ENCODE measurements at places on chromosomes 4 and X.

GRCh38 chrX:43314525-43314924, 341.6 kb upstream of the MAOA start:
- no peak for DNase-seq

- DNase-seq = no peak
Measured at GRCh38 chrX:115486510-115486909, 74.5 kb upstream of the PLS3 start.

GRCh38 chr4:98903963-98904362, 25.0 kb downstream of the EIF4E start:
- DNase-seq = no peak

GRCh38 chr4:142354794-142355420, 491.2 kb downstream of the INPP4B start:
- no peak for DNase-seq

DNA sequence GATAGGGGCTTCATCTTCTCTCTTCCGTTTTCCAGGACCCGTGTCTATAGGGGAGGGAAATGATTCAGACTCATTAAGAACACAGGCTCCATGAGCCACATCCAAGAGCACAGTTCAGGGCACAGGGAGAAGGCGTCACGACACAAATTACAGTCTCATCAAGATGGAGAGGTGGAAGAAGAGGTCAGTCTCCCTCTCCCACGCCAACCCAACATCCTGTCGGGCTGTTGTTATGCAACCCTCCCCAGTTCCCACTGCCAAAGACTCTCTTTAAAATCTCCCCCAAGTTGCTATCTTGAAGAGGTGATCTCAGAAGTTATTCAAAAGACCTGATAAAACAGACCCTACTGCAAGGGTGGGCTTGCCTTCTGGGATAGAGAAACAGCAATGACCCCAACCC, 12.6 kb downstream of the ZMYM3 start:
- DNase-seq = no peak

- no peak for DNase-seq
Measured at GRCh38 chr4:25651682-25652081, 4.0 kb upstream of the SLC34A2 start.

- DNase-seq = no peak
Measured at GRCh38 chr4:98314791-98315565, 53.8 kb downstream of the RAP1GDS1 start.

GRCh38 chr4:48635310-48635709, 144.8 kb downstream of the FRYL start:
- no peak for DNase-seq

DNA sequence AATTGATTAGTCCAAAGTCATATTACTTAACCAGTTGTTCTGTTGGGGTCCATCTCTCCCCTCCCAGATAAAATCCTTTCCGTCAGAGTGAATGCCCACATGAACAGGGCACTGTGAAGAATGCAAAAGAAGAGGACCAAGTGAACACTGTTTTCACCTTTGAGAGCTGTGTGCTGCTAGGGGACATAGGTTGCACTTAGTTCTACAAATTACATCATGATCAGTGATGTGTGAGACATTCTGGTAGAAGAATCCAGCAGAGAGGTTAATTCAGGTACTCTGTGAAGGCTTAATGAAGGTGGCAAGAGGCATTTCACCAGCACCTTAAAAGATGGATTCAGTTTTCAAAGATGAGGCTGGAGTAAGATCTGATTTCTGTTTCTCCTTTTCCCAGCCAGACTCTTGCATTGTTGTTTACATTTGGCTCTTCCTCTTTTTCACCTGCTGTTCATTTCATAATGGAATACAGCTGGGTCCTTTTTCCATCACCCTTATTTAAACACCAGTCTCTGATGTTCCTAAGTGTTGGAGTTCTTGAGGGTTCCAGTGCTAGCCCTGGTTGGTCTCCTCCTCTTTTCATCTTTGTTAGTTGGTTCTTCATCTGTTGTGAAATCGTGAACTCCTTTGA, 10.9 kb downstream of the GAB1 start:
- DNase-seq = no peak

- no peak for DNase-seq
Measured at GRCh38 chr4:80538276-80538926, 202.9 kb downstream of the CFAP299 start.

GRCh38 chr4:108681321-108681809, 31.0 kb downstream of the OSTC start:
- no peak for DNase-seq

GRCh38 chr4:86283371-86283770, 76.5 kb downstream of the MAPK10 start:
- no peak for DNase-seq

- DNase-seq = no peak
Measured at GRCh38 chrX:1483843-1484637, 31.3 kb upstream of the ASMTL start.

GRCh38 chr4:40132816-40133215, 64.0 kb upstream of the RHOH start:
- DNase-seq = no peak

- no peak for DNase-seq
Measured at GRCh38 chrX:12951595-12951975, 23.3 kb upstream of the TMSB4X start.

DNA sequence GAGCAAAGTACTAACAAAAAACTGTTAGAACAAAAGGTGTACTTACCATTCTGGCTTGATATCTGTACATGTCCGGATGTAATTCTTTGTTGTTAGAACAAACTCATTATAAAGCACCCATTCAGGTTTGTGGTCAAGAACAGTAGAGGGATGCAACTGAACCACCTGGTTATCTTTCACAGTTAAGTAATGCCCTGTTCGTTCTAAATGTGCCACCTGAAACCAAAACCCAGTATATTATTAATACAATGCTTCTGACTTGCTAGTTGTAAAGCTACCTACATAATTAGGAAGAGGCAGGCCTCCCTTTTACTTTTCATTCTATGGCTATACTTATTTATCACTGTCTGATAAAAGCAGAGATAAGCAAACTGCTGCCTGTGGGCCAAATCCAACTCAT, 54.8 kb downstream of the DHX15 start:
- DNase-seq = no peak

DNA sequence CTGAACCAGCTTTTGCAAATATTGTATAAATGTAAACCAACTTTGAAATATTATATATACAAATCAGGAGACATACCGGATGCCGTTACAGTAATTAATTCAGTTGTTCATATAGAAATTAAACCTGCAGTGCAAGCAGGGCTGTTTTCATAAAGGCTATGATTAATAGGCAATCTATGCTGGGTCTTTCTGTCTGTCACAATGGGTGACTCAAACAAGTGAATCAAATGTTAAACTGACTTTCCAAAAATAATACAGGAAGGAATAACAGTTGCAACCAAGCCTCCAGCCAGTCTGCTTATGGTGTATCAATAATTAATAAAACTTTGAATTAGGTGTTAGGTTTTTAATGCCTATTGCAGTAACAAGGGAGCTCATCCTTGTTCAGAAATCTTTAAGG, 43.9 kb downstream of the GABRB1 start:
- DNase-seq = no peak

DNA sequence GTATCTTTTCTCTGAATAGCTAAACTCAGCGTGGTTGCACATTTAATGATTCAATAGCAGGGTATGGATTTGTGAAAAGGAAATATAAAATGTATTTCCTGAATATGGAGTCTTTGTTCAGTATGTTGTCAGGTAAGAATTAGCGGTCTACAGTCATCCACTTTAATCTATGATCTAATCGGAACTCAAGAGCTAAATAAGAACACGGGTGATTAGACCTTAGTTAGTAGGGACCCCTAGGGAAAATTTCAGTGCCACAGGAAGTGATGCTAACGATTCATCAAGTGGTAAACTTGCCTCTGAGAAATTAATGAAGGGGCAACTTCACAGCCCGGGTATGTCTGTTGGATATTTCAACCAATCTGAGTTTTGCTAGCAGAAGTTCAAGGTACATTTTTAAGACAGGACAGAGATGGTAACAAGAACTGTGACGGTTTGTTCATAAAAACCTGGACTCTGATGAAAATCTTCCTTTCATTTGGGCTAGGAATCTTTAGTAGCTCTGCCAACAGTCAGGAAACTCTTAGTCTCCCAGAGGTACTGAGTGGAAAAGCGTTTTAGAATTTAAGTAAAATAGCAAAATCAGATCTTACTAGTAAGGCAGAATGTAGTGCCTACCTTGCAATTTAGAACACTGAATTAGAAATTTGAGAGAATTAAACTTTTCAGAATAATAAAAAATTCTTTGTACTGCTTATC, 47.1 kb downstream of the PCDH7 start:
- no peak for DNase-seq

DNA sequence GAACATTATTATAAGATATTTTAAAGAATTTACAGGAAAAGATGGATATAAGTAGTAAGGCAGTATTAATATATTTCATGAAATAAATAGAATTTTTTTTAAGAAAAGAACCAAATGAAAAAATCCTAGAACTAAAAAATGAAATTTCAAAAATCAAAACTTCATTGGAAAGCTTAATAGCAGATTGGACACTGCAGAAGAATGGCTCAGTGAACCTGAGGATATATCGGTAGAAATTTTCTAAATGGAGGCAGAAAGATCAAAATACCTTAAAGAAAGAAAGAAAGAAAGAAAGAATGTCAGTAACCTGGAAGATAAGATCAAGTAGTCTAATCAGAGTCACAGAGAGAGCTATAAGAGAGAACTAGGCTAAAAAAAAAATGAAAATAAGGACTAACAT, 21.3 kb upstream of the FAM13A start:
- no peak for DNase-seq

GRCh38 chr4:144449611-144450010, 196.3 kb upstream of the HHIP start:
- DNase-seq = no peak

DNA sequence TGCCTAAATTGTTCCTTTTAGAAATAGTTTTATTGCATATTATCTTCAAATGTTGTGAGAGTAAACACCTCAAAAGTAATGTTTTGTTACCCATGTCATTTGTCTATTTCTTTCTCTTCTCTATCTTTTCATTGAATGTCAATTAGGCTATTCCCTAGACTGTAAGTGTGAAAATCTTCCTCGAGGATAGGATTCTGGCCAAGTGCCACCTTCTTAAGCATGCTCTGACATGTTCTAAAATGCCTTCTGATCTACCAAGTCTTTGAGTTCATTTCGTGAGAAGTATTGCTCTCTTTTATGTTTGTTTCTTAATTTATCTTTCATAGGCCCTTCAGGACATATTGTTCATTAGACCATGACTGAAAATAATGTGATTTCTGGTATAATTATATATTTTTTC, 44.1 kb upstream of the TLL1 start:
- DNase-seq = no peak

DNA sequence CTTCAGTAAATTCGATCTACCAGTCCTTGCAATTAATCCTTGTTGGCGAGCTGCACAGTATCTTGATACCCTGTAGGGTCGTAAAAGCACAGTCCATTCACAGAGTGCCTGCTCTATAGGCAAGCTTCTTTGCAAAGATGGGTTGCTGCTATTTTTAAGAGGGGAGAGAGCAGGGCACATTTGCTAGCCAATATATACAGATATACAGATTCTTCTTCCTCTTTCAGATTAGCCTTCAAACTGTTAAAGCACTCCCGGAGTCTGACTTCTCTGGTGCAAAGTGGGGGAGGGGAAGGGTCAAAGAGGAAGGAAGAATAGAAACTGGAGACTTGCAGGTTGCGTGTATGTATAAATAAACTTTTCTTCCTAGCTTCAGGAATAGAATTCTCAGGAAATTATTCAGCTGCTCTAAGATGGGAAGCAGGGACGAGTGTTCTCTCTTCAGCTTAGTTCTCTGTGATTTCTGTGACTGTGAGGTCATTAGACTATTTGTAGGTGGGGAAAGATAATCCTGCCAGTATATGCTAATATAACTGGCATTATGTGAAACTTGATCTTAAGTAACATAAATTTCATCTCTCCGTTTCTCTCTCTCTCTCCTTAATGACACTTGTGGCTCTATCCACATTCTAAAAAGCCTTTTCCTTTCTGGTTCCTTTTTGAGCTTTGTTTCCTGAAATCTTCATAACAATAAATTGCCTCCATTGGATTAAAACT, at the start of gene CYSLTR1:
Gene CYSLTR1 (minus strand): TSS at position 242 of the 717 bp plus-strand sequence. CDS start 53,865 bp downstream, outside the sequence.
- DNase-seq = no peak

DNA sequence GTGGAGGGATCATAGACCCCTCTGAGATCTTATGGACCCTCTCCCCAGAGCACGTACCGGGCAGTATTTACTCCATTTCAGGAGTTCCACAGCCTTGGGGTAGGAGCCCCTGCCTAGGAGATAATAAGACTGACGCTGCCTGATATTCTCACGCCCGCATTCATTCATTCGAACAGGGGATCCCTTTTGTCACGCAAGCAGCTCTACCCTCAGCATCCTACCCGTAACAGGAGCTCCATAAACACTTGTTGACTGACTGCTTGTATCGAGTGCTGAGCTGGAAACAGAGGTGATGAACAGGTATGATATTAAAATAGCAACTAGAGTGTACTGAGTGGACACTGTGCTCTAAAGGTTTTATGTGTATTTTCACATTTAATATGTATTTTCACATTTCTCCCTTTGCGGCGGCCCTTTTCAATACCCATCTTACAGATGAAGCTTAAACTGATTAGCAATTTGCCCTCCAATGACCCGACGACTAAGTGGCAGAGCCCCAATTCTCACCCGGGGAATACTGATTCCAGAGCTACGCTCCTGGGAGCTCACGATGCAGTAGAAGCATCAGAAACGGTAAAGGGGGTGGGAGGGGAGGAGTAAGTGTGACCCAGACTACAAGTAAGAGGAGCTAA, 888 bp downstream of the RAB28 start:
- DNase-seq = peak; percentile 20

DNA sequence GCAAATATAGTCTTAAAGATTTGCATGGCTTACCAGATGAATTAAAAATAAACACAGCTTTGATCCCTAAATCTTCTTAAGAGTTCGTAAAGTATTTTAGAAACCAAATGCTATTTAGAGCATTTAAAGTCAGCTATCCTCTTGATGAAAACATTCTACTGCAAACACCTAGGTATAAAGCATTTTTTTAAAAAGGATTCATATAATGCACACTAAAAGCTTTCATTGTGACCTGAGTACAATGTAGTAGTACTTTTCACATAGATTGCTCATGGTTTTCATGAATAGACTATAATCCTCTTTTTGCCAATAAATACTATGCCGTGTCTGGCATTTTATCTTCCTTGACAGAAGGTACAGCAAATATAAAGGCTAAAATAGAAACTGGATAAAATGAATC, 805.1 kb upstream of the INTU start:
- DNase-seq = no peak

DNA sequence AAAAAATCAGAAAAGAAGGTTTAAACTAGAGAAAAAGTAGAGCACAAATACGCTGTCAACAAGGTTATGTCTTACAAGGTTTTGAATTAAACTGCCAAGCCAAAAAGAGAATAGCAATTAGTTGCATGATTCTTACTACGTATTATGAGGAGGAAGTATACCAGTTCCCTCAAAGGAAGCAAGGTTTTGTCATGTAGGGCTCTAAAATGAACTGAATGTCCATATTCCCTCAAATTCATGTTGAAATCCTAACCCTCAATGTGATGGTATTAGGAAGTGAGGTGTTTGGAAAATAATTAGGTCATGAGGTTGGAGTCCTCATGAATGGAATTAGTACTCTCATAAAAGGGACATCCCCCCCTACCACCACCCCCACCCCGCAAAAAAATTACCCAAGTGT, 201.0 kb downstream of the FBXW7 start:
- DNase-seq = no peak

All from H7 (cell line).